ENCODE measurements at places on chromosomes 13 and 19. TPM values are rescaled to one million over a fixed set of nuclear protein-coding genes. Genes with fewer than 3 reads are reported as not detected.

MYH14 gene
- not detected for total RNA-seq

TTC9B gene
- not detected for total RNA-seq

CFD gene
- total RNA-seq = 0.52 TPM

ARL11 gene
- total RNA-seq = not detected

SYCN gene
- not detected for total RNA-seq

MAP2K7 gene
- 8.3 TPM for total RNA-seq

HAUS5 gene
- total RNA-seq = 9.1 TPM

SRRM5 gene
- total RNA-seq = 0.05 TPM

SLC10A2 gene
- total RNA-seq = not detected

EEF2 gene
- total RNA-seq = 964 TPM

KDELR1 gene
- 247 TPM for total RNA-seq

ZNF665 gene
- 8.2 TPM for total RNA-seq

LYPD5 gene
- 2.1 TPM for total RNA-seq

CEACAM4 gene
- total RNA-seq = not detected

KCNN1 gene
- not detected for total RNA-seq

ZNF816 gene
- total RNA-seq = 42.1 TPM

SLITRK6 gene
- 0.44 TPM for total RNA-seq

BRME1 gene
- 3.2 TPM for total RNA-seq

ZNF552 gene
- 0.69 TPM for total RNA-seq

ZNF20 gene
- 1.6 TPM for total RNA-seq

ZNF791 gene
- total RNA-seq = 12.8 TPM

MBD3L3 gene
- not detected for total RNA-seq

AP1M2 gene
- total RNA-seq = 9.0 TPM

C1QTNF9B gene
- not detected for total RNA-seq

ONECUT3 gene
- not detected for total RNA-seq

SIGLEC5 gene
- total RNA-seq = not detected

STAP2 gene
- 7.9 TPM for total RNA-seq

SLAIN1 gene
- not detected for total RNA-seq

PRX gene
- 2.3 TPM for total RNA-seq

FGF22 gene
- not detected for total RNA-seq

ANKRD24 gene
- 0.12 TPM for total RNA-seq

FAM216B gene
- total RNA-seq = not detected

PSG1 gene
- 11.0 TPM for total RNA-seq

FAAP24 gene
- 12.1 TPM for total RNA-seq

CEACAM20 gene
- not detected for total RNA-seq

ZNF414 gene
- total RNA-seq = 4.5 TPM

IFNL2 gene
- not detected for total RNA-seq

APOC1 gene
- total RNA-seq = 1.4 TPM

CGB1 gene
- 2.6 TPM for total RNA-seq

OR7C1 gene
- total RNA-seq = not detected

ZNF441 gene
- 3.9 TPM for total RNA-seq

CPT1C gene
- 21.1 TPM for total RNA-seq
